Activated T-helper 1 cell treated with anti-CD3 and anti-CD28 coated beads, Interleukin-2, amount 50 U/mL, for 16 hours (primary cell): ENCODE measurements at places on chromosomes 7 and 10.

- no peak for DNase-seq
Measured at GRCh38 chr10:88089498-88089897, 226.1 kb downstream of the PTEN start.

- DNase-seq, result no peak
Measured at GRCh38 chr10:46247181-46247475, 39.7 kb upstream of the ANTXRL start.

DNA sequence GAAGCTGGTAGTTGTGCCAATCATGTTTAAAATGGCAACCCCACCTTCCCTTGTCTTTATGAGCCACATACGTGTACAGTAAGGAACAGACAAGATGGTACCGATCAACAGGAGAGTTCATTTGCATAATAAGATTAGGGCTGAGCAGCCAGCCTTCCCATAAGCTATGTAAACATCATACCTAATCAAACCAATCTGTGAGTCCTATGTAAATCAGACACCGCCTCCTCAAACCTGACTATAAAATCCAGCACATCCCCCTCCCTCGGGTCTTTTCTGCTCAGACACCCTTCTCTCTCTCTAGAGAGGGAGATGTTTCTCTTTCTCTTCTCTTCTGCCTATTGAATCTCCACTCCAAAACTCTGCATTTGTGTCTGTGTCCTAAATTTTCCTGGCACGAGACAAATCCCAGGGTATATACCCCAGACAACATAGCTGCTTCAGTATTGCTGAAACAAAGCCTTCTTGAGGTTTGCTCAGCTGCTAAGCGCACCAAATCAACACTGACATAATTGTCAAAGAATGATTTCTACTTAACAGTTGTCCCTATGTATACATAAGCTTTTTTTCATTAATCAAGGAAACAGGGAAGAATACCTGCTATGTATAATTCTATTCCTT is 279.2 kb downstream of the THSD7A start:
- no peak for DNase-seq

DNA sequence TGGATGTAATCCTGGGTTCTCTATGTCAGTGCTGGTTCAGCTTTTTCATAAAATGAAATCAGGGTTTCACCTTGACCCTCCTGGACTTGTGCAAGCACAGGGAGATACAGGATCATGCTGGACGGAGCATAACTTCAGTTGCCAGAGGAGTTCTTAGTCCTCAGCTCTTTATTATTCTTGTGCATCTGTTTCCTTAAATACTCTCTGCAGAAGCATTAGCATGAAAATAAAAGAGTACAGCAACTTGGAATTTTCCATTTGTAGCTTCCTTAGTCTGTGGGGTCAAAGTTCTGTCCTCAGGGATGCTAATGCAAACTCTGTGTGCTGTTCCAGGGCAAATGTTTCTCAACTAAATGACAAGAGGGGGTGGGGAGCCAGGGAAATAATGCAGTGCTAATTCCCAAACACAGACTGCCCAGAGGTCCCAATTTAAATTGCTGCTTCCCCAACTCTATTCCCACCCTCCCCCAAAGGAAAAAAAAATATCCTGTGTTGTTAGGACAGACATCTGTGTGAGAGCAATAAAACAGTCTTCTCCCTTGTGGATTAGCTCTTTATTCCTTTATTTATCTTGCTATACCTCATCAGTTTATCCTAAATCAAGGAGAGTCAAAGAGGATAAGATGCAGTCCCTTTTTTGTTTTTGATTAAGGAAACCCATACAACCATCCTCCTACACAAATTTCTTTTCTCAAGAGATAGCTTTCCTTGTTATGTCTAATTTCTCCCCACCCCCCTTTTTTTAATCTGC is 905.0 kb downstream of the LRMDA start:
- no peak for DNase-seq

DNA sequence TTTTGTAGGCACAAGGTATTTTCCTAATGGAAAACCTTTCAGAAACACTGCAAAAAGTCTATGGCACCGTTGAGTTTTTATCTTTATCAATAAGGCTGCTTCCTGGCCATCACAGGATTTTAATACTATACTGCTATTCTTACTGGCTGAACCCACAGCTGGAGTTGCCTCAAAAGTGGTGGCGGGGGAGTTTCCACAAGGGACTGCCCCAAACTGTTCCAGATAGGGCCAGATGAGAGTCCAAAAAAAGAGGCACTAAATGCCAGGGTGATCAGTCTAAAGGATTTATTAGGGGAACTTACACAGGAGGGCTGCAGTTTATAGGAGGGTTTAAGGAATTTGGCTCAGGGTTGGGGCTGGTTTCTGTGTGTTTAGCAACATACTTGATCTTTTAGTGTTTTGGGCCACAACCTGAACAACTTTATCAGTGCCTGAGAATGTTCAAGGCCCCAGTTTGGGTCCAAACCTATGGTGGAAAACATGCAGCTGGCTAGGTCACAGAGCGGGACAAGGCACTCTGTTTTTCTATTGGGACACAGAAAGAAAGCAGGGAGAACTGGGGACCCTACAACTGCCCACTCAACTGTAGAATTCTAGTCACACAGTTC is 41.4 kb downstream of the STAM start:
- no peak for DNase-seq

DNA sequence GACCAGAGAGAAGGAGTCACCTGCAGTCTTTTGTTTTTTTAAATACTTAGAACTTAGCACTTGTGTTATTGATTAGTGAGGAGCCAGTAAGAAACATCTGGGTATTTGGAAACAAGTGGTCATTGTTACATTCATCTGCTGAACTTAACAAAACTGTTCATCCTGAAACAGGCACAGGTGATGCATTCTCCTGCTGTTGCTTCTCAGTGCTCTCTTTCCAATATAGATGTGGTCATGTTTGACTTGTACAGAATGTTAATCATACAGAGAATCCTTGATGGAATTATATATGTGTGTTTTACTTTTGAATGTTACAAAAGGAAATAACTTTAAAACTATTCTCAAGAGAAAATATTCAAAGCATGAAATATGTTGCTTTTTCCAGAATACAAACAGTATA is 13.5 kb downstream of the GHITM start:
- no peak for DNase-seq

GRCh38 chr10:83459124-83459523 is 680.2 kb upstream of the GHITM start:
- no peak for DNase-seq

DNA sequence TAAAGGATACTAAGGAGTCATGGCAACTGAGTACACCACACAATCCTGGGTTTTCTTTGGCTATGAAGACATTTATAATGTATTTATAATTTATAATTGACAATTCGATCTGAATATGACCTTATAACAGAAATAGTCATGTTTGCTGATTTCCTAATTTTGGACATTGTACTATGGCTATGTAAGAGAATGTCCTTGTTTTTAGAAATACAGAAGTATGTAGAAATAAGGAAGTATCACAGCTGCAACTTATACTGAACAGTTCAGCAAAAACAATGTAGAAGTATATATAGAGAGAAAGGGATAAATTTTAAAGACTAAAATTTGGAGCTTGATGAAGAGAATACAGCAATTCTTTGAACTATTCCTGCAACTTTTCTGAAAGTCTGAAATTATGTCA is 32.6 kb downstream of the PRLHR start:
- DNase-seq, result no peak

- no peak for DNase-seq
Measured at GRCh38 chr7:134890246-134891240, 95.8 kb upstream of the AGBL3 start.

- no peak for DNase-seq
Measured at GRCh38 chr7:86926732-86927131, 132.7 kb downstream of the ELAPOR2 start.

DNA sequence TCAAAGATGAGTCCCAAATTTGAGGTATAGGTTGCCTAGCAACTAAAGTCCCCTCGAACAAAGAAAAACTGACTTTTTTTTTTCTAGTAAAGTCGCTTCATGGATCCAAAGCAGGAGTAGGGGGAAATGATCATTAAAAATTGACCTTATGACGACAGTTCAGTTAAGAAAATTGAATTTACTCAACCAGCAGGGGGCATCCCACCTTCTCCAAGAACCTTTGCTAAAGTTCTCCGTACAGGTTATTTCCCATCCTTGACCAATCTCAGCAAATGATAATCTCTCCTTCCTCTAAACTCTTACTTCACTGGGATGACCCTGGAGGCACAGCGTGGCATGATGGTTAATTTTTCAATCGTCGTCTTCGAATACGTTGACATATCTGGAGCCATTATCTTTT is 228.3 kb downstream of the CALN1 start:
- DNase-seq, result no peak

- no peak for DNase-seq
Measured at GRCh38 chr10:123203393-123204126, 49.4 kb downstream of the BUB3 start.

GRCh38 chr7:116984917-116985316 is 31.6 kb downstream of the ST7 start:
- no peak for DNase-seq
